ENCODE measurements at places on chromosomes 1 and 21. TPM values are rescaled to one million over a fixed set of nuclear protein-coding genes. Genes with fewer than 3 reads are reported as not detected.

DNA sequence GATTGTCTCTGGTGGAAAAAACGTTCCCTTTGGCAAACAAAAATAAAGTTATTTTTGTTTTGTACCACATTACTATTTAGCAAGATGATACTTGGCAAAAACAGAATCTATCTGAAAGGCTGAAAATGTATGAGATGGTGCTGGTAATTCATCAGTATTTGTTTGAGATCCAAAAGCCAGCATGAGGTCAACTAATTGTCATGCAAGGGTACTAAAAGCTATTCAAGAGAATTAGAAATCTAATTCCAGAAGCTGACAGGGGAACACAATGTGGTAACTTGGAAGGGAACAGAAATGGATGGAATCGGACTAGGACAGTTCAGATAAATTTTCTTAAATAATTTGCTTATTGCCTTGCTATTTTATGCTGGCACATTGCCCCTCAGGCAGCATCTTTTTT lies 263.8 kb downstream of the KCNT2 start:
- DNase-seq, result no peak

DNA sequence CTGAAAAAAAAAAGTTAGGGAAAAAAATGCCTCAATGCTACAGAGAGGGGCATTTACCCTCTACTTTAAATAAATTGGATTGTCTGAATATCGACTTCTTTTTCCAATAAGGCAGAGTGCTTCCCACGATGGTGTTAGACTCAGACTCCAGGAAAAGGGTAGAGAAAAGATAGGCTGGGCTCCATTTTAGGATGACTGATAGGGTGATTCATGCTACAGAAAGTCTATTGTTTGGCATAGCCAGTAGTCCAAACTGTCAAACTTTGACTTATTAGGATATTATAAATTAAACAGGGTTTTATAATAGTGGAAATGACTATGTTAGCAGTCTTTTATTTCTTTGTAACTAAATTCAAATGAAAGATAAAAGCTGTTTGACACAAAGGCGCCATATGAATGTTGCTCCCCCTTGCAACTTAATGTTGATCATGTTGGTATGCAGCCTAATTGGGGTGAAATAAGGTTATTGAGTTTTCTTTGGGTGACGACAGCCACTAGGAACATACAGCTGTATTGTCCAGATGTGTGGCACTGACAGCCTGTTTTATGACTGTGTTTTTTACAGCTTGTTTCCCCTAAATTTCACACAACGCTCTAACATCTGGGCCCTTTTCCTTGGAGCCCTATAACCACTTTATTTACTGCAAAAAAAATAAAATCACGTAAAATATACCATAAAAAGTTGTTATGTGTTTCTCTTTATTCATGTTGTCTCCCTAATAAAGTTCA lies 69.3 kb downstream of the SPAG17 start:
- no peak for DNase-seq

AADACL3 gene
- total RNA-seq, result 0.05 TPM

RSPH1 gene
- total RNA-seq, result 0.38 TPM

GRCh38 chr1:92536211-92536979 lies 49.7 kb upstream of the GFI1 start:
- no peak for DNase-seq

DNA sequence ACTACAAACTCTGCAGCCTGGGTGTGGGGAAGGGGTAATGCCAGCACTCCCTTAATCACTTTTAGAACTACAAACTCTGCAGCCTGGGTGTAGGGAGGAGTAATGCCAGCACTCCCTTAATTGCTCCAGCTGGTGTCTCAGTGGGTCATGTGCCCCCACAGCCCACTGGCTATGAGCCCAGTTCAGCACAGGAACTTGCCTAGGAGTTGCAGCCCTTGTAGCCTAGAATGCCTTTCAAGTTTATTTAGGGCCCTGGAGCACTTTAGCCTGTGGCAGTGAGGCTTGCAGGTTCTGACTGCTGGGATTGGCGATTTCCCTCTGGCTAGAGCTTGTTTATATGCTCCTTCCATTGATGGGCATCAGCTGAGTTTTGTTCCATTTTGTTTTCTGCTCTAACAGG lies 17.1 kb downstream of the VN1R5 start:
- no peak for DNase-seq

GRCh38 chr1:71557138-71557537 lies 476.3 kb upstream of the ZRANB2 start:
- DNase-seq, result no peak

NBPF20 gene
- 2.1 TPM for total RNA-seq

GRCh38 chr21:33543505-33544129 lies 779 bp downstream of the SON start:
- DNase-seq, result no peak

CR1L gene
- 0.85 TPM for total RNA-seq

GRCh38 chr21:44027607-44028286 lies 15.6 kb downstream of the TRAPPC10 start:
- no peak for DNase-seq

Data from thymus (tissue), 14 donors.